ENCODE measurements at places on chromosomes 2 and 18. TPM values are rescaled to one million over a fixed set of nuclear protein-coding genes. Genes with fewer than 3 reads are reported as not detected.

DNA sequence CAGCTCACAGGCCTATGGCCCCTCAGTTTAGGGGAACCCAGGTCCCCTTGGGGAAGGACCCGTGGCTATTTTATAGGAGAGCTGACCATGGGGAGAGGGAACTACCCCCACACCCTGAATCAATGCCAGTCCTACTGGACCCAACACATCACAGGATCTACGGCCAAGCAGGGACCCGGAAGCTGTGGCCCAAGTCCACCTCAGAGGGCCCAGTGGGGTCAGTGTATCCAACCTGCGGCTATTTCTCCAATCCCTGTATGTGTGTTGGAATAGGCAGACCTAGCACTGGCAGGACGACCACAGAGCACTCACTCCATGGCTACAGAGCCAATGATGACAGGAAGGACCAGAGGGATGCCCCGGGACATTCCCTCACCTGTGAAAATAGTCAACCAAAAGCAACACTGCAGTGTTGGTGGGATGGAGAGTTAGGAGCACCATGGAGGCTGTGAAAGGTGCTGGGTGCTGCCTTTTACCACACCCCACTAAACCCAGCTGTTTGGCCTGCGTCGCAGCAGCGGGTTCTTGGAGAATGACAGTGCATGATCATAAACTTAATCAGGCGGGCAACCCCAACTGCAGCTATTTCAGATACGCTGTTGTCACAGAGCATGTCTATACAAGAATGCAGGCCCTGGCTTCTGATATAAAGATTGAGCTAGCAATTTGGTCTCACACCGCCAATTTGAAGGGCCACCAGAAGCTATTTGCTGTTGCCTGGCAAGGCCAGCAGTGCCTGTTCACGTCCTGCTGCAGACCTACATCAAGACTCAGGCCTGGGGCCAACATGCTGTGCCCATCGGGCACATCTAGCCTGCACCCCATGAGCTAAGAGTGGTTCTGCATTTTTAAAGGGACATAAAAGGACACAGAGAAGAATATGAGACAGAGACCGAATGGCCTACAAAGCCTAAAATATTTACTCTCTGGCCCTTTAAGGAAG is 110.4 kb downstream of the EIPR1 start:
- no peak overlapping the region for H3K27ac ChIP-seq
- H3K4me3 ChIP-seq: no peak overlapping the region
- H3K4me1 ChIP-seq: no peaks in the 10 kb centered on the region
- H3K27me3 ChIP-seq: no peaks in the 10 kb centered on the region

GRCh38 chr2:56199492-56199891 is 15.7 kb downstream of the CCDC85A start:
- H3K4me3 ChIP-seq: no peak overlapping the region
- H3K27ac ChIP-seq: no peak overlapping the region
- H3K4me1 ChIP-seq: no peaks in the 10 kb centered on the region
- no peaks in the 10 kb centered on the region for H3K27me3 ChIP-seq

Gene GTF3C2
- 33.4 TPM for polyA plus RNA-seq

Gene PROKR1
- 0.20 TPM for polyA plus RNA-seq

- H3K27ac ChIP-seq: no peak overlapping the region
- H3K27me3 ChIP-seq: no peaks in the 10 kb centered on the region
- DNase-seq: peak; percentile 77
- H3K4me1 ChIP-seq: no peaks in the 10 kb centered on the region
Measured at GRCh38 chr2:8598295-8599165, 83.3 kb upstream of the ID2 start.

DNA sequence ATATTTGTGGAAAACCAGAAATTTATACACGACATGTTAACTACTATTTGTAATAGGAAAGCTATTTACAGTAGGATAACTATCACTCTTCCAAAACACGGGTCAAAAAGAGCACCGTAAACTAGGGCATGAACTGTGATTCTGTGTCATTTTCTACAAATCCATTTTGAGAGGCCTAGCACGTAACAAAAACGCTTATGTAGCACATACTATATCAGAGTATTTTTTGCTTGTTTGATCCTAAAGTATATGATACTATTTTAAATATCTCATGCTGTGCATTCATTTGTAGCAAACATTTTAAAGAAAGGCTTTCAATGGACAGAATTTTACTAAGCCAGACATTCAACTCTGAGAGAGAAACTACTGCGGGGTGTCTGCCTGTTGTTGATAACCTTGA is 45.1 kb downstream of the WDFY1 start:
- no peak overlapping the region for H3K27ac ChIP-seq
- H3K27me3 ChIP-seq: no peaks in the 10 kb centered on the region
- no peaks in the 10 kb centered on the region for H3K4me1 ChIP-seq
- DNase-seq: no peak

GRCh38 chr2:42804338-42804737 is 12.0 kb upstream of the HAAO start:
- H3K27me3 ChIP-seq: no peaks in the 10 kb centered on the region
- H3K27ac ChIP-seq: no peak overlapping the region
- no peaks in the 10 kb centered on the region for H3K36me3 ChIP-seq
- DNase-seq: no peak
- H3K4me3 ChIP-seq: no peak overlapping the region
- H3K4me1 ChIP-seq: peaks cover 20% of the 10 kb centered on the region

Gene SLC9A4
- not detected for polyA plus RNA-seq

Gene CERKL
- polyA plus RNA-seq: not detected
